ENCODE measurements at places on chromosomes 7 and 10.

- no peak for DNase-seq
Observed at GRCh38 chr10:66836057-66836456, 89.8 kb upstream of the LRRTM3 start.

- DNase-seq: no peak
Observed at GRCh38 chr7:37462138-37462537, 13.5 kb upstream of the ELMO1 start.

DNA sequence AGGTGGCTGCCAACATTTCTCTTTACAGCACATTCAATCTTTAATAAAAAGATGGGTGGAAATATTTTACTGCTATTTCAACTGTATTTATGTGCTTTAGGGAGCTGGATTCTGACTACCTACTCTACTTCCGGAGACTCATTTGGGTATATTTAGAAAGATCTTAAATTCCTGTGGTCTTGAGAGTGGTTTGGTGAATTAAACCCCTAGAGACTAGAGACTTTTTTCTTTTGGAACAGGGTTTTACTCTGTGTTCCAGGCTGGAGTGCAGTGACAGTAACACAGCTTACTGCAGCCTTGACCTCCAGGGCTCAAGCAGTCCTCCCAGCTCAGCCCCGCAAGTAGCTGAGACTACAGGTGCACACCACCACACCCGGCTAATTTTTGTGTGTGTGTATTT, 79.0 kb upstream of the HABP2 start:
- no peak for DNase-seq

DNA sequence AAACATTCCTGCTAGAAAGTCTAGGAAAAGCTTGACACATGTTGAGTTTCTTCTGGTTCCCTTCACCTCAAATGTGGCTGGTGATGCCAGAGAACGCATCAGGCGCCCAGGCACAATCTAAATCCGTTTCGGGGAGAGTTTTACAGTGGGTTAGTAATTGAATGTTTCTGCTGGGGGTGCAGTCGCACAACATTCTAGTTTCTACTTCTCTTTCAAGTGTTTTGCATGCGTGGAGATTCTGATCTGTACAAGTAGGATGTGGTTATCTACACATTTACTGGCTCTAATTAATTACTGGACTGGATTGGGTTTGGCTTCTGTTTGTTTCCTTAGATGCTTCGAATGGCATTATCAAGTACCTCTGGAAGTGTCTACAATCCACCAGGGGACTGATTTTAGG, 173.8 kb downstream of the TMEM26 start:
- no peak for DNase-seq

DNA sequence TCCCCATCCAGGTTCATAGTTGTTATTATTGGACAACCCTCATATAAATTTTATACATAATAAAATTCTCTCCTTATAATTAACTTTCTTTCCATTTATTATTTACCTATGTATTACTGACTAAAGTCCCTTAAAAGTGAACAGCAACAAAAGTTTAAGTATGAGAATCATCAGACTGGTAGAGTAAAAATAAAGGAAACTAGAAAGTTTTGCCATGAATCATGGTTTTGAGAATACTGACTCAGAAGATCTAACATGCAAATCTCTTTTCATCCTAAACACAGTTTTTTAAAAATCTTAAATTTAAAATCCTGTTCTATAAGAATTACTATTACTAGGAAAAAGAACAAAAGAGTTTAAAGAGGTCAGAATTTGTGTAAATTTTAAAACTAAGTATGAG, 32.1 kb downstream of the HERC4 start:
- DNase-seq: no peak

GRCh38 chr10:97744405-97745035, 7.6 kb downstream of the ZFYVE27 start:
- no peak for DNase-seq

DNA sequence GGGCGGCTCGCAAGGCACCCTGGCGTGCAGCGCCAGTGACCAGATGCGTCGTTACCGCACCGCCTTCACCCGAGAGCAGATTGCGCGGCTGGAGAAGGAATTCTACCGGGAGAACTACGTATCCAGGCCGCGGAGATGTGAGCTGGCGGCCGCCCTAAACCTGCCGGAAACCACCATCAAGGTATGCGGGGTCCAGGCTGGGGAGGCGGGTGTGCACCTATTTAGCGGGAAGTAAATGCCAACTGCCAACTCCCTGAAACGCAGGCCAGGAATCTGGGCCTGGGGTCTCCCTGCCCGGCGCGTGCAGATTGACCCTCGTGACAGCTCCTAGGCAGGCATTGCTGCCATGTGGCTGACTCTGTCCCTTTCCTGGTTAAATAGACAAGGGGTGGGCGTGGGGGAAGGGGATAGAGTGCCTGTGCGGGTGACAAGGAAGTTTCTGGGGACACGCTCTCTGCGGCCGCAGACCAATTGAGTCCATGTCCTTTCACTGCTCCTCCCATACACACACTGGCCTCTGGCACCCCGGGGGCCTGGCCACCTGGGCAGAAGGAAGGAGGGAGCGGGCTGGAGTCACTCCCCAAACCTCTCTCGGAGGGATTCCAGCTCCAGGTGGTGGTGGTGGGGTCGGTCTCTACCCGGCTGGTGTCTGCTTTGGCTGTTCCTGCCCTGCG, 2.7 kb downstream of the EVX1 start:
- no peak for DNase-seq

- DNase-seq: no peak
Observed at GRCh38 chr10:128843972-128844371, 623.1 kb upstream of the MGMT start.

- DNase-seq: no peak
Observed at GRCh38 chr7:69817841-69818635, 219.8 kb downstream of the AUTS2 start.

- DNase-seq: peak; percentile 80
Observed at GRCh38 chr7:35537067-35538023, 157.6 kb downstream of the HERPUD2 start.

GRCh38 chr7:763762-764161, 36.7 kb upstream of the PRKAR1B start:
- no peak for DNase-seq

DNA sequence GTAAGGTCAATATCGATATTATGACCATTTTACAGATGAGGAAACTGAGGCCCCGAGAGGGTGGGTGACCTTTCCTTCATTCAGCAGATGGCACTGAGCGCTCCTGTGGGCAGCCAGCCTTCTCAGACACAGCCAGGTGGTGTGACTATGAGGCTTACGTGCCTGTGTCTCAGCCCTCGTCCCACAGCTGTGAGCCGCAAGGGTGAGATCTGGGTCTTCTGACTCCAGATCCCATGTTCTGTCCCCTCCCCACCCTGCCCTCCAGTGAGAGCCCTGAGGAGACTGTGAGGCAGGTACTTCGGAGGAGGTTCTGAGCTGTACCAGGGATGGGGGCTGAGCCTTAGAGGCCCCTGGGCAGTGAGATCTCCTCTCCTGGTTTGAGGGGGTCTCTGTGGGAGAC, 613.8 kb upstream of the FOXK1 start:
- no peak for DNase-seq

DNA sequence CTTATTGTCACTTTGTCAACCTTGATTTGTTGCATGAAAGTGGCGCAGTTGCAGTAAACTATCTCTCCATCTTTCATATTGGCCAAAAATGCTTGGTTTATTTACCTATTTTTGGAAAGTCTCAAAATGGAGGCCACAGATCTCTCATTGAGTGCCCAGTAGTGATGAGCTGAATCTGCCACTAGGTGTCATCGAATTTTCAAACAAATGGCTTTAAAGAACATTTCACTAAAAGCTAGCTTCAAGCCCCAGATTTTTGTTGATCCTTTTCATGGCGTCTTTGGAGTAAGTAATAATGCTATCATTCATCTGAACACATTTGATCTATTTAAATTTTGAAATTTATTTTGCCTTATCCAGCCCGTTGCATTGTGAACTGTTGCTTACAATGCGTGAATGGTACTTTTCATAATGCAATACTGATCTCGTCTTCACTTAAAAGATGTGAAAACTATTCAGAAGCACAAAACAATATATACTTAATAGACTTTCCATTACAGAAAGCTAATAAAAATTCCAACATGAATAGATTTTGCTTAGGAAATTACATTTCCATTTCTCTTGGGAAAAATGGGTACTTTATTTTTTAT, 236.2 kb downstream of the DNAJB9 start:
- DNase-seq: no peak

DNA sequence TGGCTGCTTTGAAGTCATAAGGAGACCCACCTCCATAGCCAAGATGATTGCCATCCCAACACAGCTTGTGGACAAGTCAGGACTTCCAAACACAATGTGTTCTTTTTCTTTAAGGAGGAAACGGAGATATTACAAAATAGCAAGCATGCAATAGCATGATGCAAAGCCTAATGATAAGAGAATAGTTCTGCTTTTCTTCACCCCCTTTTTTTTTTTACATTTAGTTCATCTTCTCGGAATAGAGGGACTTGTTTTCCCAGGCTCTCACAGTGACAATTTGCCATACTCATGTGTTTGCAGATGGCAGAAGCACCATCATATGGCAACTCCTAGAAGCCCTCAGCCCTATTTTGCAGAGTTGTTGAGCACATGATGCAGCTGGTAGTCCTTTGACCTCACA, 119.8 kb downstream of the ITGB8 start:
- DNase-seq: no peak

- no peak for DNase-seq
Observed at GRCh38 chr10:5545778-5546710, 21.3 kb downstream of the CALML3 start.

DNA sequence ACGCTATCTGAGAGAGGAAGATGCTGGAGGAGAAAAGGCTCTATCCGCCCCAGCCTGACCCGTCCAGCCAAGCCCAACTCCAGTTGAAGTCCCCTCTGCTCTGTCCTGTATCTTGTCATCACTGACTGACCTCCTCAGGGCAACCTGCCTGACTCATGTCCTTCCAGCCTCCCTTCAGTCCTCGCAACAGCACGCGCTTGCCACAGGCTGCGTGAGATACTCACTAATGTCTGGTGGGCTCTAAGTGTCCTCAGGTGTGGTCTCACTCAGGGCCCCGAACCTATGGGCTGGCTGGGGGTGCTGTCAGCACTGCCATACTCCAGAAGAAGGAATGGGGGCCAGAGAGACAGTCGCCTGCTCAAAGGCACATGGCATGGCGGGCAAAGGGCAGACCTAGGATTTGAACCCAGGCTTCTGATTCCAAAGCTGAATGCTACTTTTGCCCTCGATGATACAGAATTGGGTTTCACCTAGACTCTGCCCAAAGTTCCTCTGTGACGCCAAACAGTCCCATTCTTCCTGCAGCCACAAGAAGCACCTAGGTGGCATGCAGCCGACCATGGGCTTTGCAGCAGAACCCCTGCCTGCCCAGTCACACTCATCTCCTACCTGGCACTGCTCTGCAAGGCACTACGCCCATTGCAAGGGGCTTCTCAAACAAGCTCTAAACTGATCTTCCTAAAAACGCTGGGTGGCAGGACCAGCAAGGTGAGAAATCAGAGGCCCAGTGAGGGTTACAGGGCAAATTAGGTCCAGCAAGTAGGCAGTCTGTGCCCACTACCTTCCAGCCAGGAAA, 8.5 kb downstream of the FAM53B start:
- no peak for DNase-seq

- DNase-seq: no peak
Observed at GRCh38 chr7:139523968-139524815, 707 bp downstream of the CLEC2L start.

All from stimulated activated CD4-positive, alpha-beta T cell treated with anti-CD3 and anti-CD28 coated beads, Interleukin-12 subunit alpha, Interleukin-12 subunit beta, amount 100 ng/mL, for 4 hours (primary cell).